Daoy (cell line): ENCODE measurements at places on chromosomes 5 and 9.

GRCh38 chr5:72125941-72126620, 18.8 kb downstream of the MAP1B start:
- DNase-seq = no peak

GRCh38 chr5:28391277-28391676, 1352.9 kb upstream of the CDH9 start:
- DNase-seq = no peak

GRCh38 chr5:122089096-122090013, 11.3 kb upstream of the LOX start:
- peak; percentile 90 for DNase-seq

DNA sequence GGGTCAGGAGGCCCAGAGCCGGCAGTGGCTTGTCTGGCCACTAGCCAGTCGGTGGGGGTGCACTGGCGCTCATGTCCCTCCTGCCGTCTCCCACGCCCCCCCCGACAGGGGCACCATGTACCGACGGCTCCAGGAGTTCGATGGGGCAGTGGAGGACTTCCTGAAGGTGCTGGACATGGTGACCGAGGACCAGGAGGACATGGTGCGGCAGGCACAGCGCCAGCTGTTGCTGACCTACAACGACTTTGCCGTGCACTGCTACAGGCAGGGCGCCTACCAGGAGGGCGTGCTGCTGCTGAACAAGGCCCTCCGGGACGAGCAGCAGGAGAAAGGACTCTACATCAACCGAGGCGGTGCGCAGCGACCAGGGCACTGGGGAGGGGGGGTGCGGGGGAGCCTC, 8.1 kb downstream of the TTC16 start:
- no peak for DNase-seq

- DNase-seq = peak; percentile 69
Observed at GRCh38 chr5:14204785-14205321, 61.7 kb downstream of the TRIO start.

DNA sequence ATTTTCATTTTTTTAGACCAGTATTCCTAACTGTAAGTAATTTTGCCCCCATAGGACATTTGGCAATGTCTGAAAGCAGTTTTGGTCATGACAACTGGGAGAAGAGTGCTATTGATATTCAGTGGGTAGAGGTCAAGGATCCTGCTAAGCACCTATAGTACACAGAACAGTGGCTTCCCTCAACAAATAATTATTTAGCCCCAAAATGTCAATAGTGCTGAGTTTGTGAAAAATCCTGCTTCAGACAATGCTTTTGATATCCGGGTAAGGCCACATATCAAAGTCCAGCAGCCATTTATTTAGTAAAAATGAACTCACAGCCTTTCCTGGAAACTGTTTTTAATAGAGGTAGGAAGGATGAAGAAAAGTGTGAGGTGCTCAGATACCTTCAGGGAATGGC, 8.1 kb upstream of the TARS1 start:
- no peak for DNase-seq

- no peak for DNase-seq
Observed at GRCh38 chr5:180085837-180086236, 14.3 kb upstream of the RNF130 start.

DNA sequence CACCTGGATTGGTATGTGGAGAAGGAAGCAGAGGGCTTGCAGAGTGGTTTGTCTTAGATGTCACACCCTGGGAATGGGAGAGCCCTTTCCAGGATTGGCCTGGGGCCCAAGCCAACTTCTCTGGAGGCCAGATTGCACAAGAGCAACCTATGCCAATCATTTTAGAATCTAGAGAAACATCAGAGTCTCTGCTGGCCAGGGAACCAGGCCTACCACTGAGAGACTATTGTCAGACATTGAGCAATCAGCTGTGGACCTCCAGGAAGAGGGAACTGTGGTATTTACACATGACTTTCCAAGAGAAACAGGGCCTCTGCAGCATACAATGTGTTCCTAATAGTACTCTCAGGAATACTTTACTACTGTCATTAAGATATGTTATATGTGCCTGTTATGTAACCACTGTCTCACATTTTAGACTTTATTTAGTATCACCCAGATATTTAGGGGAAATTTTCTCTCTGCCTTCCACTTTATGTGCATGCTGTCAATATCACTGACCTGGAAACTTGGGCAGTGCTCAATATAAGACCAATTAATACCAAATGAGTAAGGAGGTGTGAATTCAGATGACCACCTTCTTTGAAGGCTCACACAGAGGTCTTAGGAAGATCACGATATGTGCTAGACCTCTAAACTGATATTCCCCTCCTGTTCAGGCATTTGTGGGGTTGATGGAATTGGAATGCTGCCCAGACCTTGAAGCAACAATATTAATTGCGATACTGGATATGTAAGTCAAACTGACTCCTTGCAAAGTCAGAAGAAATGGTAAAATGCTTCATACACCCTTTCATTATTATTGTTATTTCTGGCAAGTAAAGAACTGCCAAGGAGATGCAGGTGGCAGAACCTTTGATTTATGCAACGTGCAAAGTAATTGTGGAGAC, 20.5 kb upstream of the CCL28 start:
- DNase-seq = peak; percentile 54

- no peak for DNase-seq
Observed at GRCh38 chr9:76618762-76619161, 145.5 kb upstream of the PCA3 start.

GRCh38 chr5:67208403-67208802, 11.8 kb upstream of the CD180 start:
- DNase-seq = no peak

DNA sequence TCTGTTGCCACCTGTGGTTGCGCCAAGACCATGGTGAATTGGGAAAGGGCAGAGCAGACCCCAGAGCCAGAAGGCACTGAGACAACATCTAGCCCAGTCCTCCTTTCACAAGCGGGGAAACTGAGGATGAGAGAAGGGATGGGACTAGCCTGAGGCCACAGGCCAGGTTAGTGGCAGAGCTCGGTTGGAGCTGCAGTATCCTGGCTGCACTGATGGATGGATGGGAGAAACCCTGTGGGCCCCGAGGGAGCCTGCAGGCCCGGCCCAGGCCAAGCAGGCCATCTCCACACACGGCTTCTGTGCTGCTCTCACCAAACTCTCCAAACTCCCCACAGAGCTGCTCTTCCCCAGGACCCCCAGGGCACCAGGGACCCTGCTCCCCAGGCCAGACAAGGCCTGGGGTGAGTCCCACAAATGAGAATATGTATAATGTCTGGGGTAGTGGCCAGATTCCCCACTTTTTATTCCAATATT, 60.2 kb downstream of the TSTD2 start:
- DNase-seq = no peak

DNA sequence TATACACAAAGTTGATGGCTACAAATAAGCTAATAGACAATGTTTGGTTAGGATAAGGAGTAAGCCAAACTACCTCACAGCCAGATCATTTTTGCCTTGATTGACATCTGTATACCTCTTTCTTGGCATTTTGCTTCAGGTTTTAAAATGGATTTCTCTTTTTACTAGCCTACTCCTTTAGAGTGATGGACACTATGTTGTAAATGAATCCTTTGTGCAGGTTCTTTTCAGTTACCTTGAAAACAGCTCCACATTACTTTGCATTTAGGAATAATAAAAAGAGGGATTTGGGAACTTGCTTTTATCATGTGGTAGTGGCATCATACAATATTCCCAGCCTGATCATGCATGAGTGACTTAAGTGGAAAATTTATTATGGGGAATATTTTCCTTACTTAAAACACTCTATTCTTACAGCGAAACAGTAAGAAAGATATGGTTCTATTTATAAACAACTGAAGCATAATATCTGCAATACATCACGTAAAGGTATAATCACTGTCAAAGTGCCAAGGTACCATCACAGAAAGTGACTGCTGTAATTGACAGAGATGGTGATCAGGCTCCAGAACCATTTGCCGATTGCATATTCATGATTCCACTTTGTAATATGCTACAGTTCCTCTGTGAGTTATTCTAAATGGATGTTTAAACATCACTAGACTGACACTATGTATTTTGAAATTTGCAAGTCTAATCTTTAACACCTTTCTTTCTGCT, 327.0 kb downstream of the DMRTA1 start:
- no peak for DNase-seq

- no peak for DNase-seq
Observed at GRCh38 chr5:8474569-8474930, 605.6 kb downstream of the MTRR start.

DNA sequence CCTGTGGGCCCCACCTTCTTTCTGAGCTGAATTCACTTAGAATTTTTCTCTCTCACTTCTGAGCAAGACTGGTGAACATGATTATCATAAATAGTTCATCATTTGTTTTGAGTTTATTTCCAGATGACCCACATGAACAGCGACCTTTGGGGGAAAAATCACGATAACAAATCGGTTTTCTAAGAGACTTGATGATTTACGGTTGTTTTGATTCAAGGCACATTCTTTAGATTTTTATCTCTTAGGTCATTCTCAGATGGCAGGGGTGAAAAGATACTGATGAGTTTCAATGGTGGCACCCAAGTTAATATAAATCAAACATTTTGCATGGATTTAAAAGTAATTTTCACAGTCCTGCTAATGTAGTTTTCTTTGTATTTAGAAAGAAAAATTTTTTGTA, 95.1 kb downstream of the DMXL1 start:
- no peak for DNase-seq

DNA sequence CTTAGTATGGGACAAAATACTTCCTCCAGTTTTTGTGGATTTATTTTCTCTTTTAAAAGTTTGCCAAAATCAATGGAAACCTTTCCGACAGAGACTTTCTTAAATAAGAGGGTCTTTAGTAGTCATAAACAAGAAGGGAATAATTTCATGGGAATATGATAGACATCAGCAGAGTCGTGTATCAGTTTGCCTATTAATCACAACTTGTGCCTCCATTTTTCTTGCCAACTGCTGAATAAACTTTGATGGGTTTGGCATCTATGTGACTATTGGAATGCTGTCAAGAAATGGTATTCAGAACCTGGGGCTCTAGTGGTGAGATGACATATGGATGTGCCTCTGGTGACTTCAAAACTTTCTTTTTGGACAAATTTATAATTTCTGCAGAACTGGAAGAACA, 1668.2 kb downstream of the MAT2B start:
- no peak for DNase-seq

- no peak for DNase-seq
Observed at GRCh38 chr5:56286015-56286884, 53.1 kb upstream of the ANKRD55 start.

GRCh38 chr5:178418471-178419010, 171.7 kb downstream of the COL23A1 start:
- no peak for DNase-seq

DNA sequence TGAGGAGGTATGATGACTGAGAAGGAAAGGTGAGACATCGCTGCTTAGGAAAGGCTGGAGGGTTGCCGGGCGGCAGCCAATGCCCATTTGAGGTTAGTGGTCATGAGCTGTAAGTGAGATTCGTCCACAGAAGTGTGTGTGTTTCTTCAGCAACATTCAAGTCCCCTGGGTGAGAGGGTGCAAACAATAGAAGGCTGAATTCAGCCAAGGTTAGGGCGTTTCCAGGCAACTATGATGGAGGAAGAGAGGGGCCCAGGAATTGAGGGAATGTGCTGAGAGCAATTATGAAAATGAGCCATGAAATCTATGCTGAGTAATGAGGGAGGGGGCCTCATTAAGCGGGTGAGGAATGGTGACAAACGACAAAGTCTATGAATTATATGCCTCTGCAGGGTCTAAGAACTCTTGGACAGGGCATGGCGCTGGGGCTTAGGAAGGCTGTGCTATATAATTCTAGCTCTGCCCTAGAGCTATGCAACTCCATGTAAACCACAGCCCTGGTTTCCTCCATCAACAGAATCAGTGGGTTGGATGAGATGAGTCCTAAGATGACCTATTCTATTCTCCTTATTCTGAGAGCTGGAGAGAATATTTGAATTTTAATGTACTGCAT, 96.0 kb downstream of the SLIT3 start:
- peak; percentile 19 for DNase-seq

DNA sequence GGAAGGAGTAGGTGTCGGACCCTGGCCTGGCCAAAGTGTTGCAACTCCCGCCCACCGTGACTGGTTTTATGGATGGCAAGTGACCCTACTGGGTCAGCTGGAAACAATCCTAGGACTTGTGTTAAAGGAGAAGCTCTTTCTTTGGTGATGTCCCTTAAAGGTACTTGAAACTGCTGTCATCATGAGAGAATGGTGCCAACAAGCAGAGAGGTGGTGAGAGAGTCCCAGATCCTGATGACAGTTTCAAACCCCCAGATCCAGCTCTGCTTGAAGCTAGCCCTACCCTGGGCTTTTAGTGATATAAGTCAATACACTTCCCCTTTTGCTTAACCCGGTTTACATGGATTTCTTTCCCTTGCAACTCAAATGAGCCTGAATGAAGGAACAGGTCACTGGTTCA, 72.5 kb upstream of the UBTD2 start:
- no peak for DNase-seq

DNA sequence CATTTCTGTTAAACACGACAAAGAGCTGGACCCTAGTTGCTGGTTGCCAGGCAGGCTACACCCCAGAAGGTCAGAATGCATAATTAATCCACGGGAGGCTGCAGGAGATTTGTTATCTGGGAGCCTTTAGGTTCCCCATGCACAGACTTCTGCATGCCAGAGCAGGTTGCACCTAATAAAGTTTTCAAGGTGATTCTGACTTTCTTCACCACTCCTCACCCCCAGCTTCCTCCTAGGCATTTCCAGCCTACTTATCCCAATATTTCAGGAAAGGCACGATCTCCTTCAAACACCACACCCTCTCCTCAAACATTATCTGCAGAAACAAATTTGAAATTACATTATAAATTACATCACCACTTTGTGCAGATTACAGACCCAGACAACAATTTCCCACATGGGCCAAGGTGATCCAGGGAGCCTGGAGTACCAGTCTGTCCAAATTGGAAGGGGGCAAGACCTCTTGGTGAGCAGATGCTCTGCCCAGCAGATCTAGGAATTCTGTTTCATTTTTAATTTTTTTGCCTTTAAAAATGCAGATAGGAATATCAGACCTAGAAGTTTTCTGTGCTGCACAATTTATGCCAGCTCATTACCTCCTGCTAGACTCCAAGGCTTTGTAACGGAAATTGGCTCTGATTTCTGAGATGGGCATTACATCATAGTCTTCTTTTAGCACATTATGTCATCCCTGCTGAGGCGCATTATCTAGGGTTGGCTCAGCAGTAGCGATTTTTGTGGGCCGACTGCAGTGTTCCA, 363.4 kb upstream of the SLC30A5 start:
- peak; percentile 76 for DNase-seq

DNA sequence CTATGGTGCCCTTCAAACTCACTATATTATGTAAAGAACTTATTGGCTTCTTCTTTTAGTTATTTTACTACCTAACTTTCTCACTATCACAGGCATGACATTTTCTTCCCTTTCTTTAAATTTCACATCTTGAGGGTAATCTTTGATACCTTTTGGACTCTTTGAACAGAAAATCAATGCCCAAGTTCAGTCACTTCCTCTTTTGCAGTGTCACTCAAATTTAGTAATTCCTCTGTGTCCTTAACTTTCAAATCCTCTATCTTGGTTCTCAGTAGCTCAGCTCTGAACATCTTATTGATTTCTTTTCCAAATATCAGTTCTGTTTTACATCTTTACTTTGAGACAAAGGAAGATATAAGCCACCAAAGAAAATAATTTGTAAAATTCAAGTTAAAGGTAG, 25.5 kb downstream of the CNTLN start:
- DNase-seq = no peak
